ENCODE measurements at places on chromosomes 12 and 14.

- DNase-seq = peak; percentile 76
Measured at GRCh38 chr12:57243521-57244311, 7.3 kb downstream of the STAC3 start.

- DNase-seq = no peak
Measured at GRCh38 chr14:92515546-92516343, 2.2 kb downstream of the RIN3 start.

GRCh38 chr12:27504507-27504906, 19.5 kb upstream of the PPFIBP1 start:
- DNase-seq = no peak

DNA sequence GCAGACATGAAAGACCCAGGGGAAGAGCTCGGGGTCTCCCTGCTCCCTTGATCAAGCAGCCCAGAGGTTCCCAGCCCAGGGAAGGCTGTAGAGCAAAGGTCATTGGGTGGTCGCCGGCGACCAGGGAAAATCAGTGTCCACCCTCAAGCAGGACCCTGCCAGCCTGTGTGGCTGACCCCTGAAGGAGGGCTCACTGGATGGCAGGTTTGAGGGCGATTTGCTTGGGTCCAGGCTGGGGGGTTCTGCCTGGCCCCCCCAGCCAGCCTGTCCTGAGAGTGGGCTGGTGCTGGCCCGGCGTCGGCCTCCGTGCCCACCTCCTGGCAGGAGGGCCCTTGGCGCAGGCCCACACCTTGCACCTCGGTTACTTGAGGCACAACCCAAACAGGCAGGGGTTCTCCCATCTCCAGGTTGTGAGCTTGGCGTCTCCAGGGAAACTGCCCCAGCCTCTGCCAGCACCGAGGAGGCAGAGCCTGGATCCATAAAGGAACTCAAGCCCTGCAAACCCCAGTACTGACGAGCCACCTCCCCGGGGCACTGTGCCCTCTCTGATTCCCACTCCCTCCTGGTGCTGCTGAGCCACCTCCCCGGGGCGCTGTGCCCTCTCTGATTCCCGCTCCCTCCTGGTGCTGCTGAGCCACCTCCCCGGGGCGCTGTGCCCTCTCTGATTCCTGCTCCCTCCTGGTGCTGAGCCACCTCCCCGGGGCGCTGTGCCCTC, 329.0 kb upstream of the SFSWAP start:
- DNase-seq = no peak

DNA sequence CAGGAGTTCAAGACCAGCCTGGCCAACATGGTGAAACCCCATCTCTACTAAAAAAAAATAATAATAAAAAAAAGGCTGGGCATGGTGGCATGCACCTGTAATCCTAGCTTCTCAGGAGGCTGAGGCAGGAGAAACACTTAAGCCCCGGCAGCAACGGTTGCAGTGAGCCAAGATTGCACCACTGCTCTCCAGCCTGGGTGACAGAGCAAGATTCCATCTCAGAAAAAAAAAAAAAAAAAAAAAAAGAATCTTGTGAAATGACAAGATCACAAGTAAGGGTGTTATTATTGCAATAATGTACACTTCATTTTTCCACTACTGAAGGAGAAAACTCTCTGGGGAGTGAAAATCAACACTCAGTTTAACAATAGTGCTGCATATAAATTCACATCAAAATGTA, 8.8 kb upstream of the PTGR2 start:
- no peak for DNase-seq

DNA sequence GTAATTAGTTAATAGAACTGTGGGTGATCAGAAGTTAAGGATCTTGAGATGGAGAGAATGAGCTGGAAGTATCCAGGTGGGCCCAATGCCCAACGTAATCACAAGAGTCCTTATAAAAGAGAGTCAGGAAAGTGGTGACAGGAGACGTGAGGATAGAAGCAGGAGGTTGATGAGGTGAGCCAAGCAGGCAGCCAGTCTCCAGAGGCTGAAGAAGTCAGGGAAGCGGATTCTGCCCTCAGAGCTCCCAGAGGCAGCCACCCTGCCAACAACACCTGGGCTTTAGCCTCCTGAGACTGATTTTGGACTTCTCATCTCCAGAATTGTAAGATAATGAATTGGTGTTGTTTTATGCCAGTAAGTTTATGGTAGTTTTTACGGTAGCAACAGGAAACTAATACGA, 10.1 kb upstream of the SAV1 start:
- DNase-seq = no peak

- no peak for DNase-seq
Measured at GRCh38 chr12:50505675-50506530, 1.1 kb downstream of the DIP2B start.
